CD4-positive, alpha-beta T cell (primary cell): ENCODE measurements at places on chromosomes 12 and 14.

DNA sequence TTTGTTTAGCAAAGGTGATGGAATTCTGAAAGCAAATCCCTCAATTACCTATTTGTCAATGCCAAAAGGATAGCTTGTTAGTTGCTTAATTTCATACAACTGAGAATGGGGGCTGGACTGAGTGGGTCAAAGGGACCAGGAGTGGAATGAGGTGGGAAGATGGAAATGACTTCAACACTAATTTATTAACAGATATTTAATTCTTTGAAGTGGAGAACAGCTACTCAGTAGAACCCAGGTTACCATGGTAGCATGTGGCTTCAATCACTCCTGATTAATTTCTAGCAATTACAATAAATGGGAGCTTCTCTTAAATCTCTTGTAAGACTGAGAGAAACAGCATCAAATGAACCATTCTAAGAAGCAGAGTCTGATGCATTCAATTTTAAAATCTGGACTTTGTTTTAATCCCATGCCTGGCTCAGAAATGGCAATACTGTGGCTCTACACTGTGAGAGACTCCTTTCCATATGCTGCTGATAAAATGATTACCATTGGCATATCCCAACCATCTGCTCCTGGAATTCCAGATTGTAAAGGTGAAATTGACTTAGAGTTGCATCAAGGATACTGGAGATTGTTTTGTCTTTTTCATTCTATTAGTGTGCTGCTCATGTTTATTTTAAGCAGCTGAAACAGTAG, 607.8 kb downstream of the SNAPC1 start:
- H3K27me3 ChIP-seq = no peaks in the 10 kb centered on the region
- no peaks in the 10 kb centered on the region for H3K4me1 ChIP-seq
- no peak for DNase-seq
- H3K27ac ChIP-seq = no peak overlapping the region

DNA sequence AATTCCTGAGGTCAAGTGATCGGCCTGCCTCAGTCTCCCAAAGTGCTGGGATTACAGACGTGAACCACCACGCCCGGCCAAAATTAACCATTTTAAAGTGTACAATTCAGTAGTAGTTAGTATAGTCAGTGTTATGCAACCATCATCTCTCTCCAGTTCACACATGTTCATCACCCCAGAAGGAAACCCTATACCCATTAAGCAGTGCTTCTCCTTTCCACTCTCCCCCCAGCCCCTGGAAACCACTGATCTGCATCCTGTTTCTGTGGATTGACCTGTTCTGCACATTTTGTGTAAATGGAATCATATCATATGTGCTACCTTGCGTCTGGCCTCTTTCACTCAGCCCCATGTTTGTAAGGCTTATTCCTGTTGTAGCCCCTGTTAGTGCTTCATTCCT, 52.2 kb downstream of the PHETA1 start:
- no peak for DNase-seq
- peaks cover 5% of the 10 kb centered on the region for H3K4me1 ChIP-seq
- no peak overlapping the region for H3K27ac ChIP-seq
- H3K36me3 ChIP-seq = no peaks in the 10 kb centered on the region
- H3K27me3 ChIP-seq = no peaks in the 10 kb centered on the region

DNA sequence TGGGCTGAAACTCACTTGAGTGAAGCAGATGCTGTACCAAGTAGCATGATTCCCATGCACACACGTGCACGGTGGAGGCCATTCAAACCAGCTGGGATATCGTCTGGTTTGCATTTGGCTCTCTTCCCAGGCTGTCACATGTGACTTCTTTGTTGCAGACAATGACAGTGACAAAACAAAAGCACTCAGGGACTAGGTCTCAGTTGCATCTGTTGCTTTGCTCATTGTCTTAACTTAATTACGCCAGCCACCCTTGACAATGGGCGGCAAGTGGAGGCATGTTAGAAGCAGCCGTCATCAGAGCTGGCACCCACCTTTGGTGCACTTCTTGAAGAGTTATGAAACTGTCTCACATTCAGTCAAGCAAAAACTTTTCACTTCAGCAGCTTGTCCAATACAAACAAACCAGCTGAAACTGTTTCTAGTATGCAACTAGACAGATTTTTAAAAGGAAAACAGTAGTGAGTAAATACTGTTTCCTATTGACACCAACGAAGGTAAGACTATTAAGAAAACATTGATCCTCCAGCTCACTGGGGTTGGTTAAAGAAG, 74.3 kb downstream of the IGF1 start:
- H3K27ac ChIP-seq = no peak overlapping the region
- no peaks in the 10 kb centered on the region for H3K4me1 ChIP-seq
- H3K4me3 ChIP-seq = no peak overlapping the region
- no peak for DNase-seq
- H3K36me3 ChIP-seq = no peaks in the 10 kb centered on the region

DNA sequence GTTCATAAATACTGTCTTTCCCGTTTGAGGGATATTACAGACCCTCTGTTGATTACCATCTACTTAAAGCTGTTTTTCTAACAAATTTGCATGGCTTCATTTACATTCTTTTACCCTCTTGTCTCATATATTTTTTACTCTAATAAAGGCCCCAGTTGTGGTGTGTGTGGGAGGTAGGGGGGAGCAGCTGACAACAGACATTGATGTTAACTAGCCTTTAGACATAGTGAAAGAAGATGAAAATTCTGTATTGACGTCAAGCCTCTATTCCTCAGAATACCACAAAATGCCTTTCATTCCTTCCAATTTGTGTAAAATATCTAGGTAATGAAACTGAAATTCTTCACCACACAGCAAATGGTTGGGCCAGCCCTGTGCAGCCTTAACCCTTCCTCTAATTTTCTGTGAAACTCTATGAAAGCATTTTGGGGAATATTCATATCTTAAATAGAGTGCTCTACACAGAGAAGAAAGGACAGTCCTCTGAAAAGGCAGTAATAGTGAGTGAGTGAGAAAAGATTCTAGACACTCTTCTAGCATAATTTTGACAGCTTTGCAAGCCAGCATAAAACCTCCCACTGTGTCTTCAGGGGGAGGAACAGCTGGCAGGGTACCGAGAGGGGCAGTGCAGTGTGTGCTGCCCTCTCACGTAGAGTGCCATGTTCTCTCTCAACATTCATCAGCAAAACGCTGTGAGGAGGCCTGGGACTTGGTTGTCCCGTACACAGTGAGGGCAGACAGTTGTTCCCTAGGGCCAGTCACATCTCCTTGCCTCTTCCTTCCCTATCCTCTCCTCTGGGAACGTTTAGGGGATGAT, 20.1 kb upstream of the CERS5 start:
- no peak overlapping the region for H3K27ac ChIP-seq
- no peaks in the 10 kb centered on the region for H3K27me3 ChIP-seq
- peaks cover 14% of the 10 kb centered on the region for H3K36me3 ChIP-seq
- DNase-seq = peak; percentile 4
- H3K4me3 ChIP-seq = no peak overlapping the region

- H3K27me3 ChIP-seq = no peaks in the 10 kb centered on the region
- no peaks in the 10 kb centered on the region for H3K4me1 ChIP-seq
- no peak for DNase-seq
- H3K4me3 ChIP-seq = no peak overlapping the region
- peaks cover 30% of the 10 kb centered on the region for H3K36me3 ChIP-seq
- no peak overlapping the region for H3K27ac ChIP-seq
Measured at GRCh38 chr14:34750670-34751069, 36.3 kb upstream of the CFL2 start.

GRCh38 chr14:100439781-100440180, 116.6 kb downstream of the SLC25A47 start:
- no peaks in the 10 kb centered on the region for H3K36me3 ChIP-seq
- H3K4me1 ChIP-seq = peaks cover 3% of the 10 kb centered on the region
- DNase-seq = no peak

DNA sequence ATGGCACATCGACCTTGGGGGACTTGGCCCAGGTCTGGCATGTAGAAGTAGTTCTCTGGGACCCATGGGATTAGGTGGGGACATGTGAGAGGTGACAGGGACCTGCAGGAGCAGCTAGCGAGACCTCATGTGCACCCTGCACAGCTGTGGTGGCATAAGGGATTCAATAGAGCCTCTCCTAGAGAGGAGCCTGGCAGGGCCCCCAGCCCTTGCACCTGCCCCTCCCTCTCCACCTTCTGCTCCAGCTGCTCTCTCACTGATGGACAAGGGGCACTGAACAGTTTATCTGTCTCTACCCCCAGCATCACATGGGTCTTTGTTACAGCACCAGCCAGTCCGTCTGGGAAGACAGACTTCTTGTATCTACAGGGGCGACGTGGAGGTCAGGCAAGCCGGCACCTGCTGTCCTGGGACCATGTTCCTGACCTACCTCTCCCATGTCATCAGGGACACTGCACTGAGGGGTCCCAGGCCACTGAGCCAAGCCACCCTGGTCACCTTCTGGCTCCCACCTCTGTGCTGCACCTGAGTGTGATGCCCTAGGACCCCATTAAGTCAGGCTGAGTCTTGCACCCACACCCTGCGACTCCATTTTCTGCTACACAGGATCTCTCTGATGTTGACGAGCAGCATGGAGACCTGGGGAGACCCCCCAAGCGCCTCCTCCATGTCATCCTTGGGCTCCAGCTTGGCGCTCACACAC, 32.6 kb downstream of the DDX11 start:
- H3K27me3 ChIP-seq = no peaks in the 10 kb centered on the region
- no peak overlapping the region for H3K4me3 ChIP-seq
- H3K36me3 ChIP-seq = peaks cover 3% of the 10 kb centered on the region
- H3K27ac ChIP-seq = no peak overlapping the region

DNA sequence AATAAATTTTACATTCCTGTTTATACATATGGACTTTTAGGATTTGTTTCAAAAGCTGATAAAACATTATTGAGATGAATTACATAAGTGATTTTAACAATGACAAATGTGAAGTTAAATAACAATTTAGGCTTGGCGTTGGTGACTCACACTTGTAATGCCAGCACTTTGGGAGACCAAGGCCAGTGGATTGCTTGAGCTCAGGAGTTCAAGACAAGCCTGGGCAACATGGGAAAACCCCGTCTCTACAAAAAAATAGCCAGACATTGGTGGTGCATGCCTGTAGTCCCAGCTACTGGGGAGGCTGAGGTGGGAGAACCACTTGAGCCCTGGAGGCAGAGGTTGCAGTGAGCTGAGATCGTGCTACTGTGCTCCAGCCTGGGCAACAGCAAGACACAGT, 7.4 kb downstream of the ACOT2 start:
- no peaks in the 10 kb centered on the region for H3K4me1 ChIP-seq
- H3K27ac ChIP-seq = no peak overlapping the region
- no peak overlapping the region for H3K4me3 ChIP-seq
- no peaks in the 10 kb centered on the region for H3K27me3 ChIP-seq
- no peak for DNase-seq
- H3K36me3 ChIP-seq = peaks cover 8% of the 10 kb centered on the region

- H3K27ac ChIP-seq = peak within 1 kb of the TSS; percentile 93
- H3K27me3 ChIP-seq = no peaks in the 10 kb centered on the region
Measured at GRCh38 chr14:34539407-34540180, at the start of gene EAPP. Gene EAPP, minus strand, starts transcription at chr14:34539701. Its CDS starts 73 bp downstream, at chr14:34539628.
